Kidney (tissue), 22 donors: ENCODE measurements at places on chromosomes 3 and 15.
A peak's percentile ranks its signal among the peaks of the same experiment; 100 is the strongest.

DNA sequence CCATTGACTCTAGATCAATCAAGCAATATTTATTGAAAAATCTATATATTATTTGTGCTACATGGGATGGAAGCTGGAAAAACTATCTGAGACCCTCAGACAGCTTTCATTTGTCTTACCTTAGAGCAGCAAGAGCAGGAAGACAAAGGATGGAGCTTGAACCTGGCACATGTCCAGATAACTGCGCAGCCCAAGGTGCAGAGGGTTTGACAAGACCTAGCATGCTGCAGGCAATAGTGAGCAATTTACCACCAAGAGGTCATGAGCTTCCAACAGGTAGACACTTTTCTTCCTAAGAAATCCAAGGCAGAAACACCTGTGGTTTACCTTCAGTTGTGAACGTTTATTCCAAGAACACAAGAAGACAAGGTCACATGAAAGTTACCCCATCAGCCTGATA lies 214.7 kb upstream of the NECTIN3 start:
- no peak for DNase-seq

DNA sequence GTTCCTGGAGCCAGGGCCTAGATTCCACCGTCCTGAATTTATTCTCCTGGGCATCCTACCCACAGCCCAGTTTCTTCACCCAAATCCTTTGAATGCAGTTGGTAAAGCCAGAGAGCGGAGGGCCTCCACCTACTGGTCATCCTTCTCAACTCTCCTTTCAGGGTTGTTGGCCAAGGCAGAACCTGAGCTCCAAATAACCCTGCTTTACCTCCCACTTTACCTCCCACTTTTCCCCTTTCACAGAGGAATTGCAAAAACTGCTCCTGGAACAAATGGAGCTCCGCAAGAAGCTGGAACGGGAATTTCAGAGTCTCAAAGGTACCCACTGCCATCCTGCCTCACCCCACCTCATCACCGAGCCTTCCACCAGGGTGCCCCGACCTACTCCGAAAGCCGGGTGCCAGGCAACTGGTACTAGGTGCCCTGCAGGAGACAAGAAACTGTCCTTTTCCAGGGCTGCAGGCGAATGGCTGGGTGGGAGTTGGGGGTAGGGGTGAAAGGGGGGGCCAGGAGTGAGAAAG lies 6.8 kb downstream of the SKOR1 start:
- peak; percentile 67 for DNase-seq

- no peak for DNase-seq
These were observed 60.3 kb upstream of the TP63 start for GRCh38 chr3:189570916-189571315.

GRCh38 chr15:69341356-69341755 lies 42.6 kb downstream of the PAQR5 start:
- DNase-seq: no peak

- DNase-seq: peak; percentile 22
These were observed 47.8 kb downstream of the THBS1 start for GRCh38 chr15:39628546-39629257.

DNA sequence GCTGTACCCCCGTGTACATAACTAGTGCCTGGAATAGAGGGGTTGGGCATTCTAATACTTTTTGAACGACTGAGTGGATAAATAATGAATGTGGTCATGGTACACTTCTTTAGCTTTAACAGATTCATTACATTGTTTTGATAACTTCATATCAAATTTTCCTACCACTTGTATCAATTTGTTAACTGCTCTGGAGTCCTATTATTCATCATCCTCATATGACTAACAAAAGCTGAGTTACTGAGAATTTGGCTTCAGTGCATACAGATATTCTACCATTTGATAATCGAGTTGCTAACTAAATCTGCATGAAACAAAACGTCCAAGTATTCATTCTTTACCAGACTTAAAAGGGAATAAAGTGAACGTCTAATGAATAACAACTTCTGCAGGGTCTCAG lies 31.7 kb downstream of the FRMD5 start:
- no peak for DNase-seq

DNA sequence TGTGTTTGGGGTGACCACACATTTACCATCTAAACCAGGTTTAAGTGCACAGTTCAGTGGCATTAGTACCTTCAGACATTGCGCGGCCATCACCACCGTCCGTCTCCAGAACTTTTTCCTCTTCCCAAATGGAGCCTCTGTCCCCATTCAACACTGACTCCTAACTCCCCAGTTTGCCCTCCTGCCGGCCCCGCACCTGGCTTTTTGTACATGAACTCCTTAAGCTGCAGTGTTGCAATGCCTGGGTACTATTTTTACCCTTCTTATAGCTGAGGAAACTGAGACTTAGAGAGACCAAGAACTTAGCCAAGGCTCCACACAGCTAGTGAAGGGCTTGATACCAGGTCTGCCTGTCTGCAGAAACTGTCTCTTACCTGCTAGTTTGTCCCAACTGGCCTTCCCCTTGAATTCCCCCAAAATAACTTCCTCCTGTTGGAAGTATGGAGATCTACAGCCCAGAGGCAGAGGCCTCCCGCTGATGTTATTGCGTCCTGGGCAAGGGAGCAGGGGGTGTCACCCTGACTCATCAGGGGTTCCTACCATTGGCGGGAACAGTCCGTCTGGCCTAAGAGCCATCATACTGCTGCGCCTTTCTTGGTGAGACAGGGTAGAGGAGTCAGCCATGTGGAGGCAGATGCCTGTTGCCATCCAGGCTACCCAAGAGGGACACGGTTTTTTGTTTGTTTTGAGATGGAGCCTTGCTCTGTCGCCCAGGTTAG lies 65.6 kb downstream of the GRIP2 start:
- DNase-seq: no peak

DNA sequence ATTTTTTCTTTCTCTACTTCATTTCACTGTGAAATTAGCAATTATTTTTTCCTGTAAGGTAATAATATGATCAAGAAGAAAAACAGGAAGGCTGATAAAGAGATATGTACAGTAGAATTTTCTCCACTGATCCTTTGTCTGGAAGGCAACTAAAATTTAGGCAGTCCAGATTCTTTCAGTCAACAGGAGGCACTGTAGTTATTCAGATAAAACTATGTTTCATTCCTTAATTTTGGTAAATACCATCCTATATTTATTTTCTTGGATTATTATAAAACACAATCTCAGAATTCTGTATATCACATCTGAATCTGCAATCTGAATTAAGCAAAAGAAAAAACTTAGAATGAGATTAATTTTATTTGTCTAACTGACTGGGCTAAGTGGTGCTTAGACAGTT lies 343.2 kb downstream of the LSAMP start:
- no peak for DNase-seq

GRCh38 chr3:54875596-54876268 lies 52.1 kb downstream of the LRTM1 start:
- no peak for DNase-seq

DNA sequence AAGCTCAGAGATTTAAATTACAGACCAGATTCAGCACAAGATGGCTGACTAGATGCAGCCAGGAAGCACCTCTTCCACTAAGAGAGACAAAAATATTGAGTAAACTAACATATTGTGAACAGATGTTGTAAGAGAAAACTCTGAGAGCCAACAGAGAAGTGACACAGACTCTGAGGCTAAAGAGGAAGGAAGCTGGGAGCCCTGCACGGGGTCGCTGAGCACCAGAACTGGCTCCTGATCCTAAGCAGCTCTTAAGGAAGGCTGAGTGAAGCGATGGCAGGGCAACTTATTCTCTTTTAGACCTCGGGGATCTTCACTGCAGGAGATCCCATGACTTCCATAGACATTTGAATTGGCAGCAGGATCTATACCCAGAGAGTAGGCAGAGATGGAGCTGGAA lies 578.0 kb upstream of the GRM7 start:
- no peak for DNase-seq

- no peak for DNase-seq
These were observed 12.6 kb downstream of the KPNA1 start for GRCh38 chr3:122502139-122502538.
